Stimulated activated CD4-positive, alpha-beta T cell treated with anti-CD3 and anti-CD28 coated beads, Interleukin-15, amount 100 ng/mL, for 1 hour (primary cell): ENCODE measurements at places on chromosomes 4 and X.

- no peak for DNase-seq
Measured at GRCh38 chrX:13101441-13102139, 57.2 kb upstream of the FAM9C start.

DNA sequence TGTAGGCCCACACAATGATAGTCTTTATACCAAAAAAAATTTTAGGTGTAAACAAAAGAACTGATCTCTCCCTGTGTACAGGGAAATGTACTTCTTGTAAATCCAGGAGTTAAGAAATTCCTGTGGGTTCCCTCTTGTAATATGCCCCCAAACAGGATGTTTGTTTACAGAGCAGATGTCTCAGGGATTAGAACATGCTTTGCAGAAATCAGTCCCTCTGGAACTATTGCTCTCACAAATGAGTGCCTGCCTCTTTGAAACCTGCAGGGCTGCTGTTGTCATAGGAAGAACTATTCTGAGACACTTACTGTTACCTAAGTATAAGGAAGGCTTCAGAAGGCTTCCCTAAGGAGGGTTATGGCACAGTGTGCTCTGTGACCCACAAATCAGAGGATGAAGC is 35.6 kb downstream of the PAK3 start:
- DNase-seq, result no peak

- DNase-seq, result no peak
Measured at GRCh38 chr4:9771034-9771433, 10.4 kb upstream of the DRD5 start.

DNA sequence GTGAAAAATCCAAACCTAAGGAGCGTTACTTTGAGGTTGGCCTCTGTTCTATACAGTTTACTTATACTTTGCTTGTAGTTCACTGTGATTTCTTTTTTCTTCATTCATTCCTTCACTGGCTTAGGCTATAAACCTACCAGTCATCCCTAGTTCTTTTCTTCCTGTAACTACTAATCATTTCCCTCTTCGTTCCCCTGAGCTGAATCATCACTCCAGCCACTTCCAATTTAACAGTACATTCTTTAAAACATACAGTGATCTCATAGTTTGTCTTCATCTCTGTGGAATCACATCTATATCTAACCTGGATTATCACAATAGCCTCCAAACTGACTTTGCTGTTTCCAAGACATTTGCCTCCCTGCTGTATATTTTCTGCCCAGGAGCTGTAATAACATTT is 25.2 kb upstream of the NPFFR2 start:
- DNase-seq, result no peak

- no peak for DNase-seq
Measured at GRCh38 chrX:153927672-153927921, 1.5 kb upstream of the ARHGAP4 start.

GRCh38 chrX:40922307-40922706 is 162.9 kb upstream of the USP9X start:
- DNase-seq, result no peak

DNA sequence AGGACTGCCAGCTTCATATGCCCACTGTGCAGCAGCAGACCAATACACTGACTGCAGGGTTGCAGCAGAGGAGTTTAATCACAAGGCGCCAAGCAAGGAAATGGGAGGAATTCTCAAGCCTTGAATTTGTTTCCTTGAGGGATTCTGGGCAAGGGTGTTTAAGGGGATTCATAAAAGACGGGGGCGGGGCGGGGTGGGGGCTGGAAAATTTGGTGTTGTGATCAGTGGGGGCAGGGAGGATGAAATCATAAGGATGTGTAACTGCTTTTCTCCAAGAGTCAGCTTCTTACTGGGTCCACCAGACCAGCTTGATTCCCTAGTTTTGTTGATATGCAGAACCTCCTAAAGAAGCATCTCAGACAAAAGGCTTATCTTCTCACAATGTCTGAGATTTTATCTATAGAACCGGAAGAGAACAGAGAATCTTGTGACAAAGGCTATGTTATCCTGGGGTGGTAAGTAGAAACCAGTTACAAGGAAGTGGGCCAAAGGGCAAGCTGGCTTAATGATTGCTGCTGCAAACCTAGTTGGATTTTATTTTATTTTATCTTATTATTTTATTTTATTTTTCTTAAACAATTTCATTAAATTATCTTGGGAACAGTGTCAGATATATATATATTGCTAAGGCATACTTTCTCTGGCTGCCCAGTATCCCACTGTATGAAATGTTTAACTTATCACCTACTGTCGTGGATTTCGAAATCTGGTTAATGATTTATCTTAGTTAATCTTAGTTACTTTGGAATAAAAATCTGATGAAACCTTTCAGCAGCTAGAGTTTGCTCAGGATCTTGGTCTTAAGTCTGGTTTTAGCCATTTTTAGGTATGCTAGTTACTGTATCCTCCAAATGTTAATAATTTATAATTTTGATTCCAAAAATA is 276.4 kb downstream of the RPA4 start:
- DNase-seq, result no peak

- no peak for DNase-seq
Measured at GRCh38 chrX:150163221-150163930, 199.7 kb upstream of the MAMLD1 start.

GRCh38 chrX:153685156-153685536 is 2.6 kb upstream of the SLC6A8 start:
- no peak for DNase-seq

DNA sequence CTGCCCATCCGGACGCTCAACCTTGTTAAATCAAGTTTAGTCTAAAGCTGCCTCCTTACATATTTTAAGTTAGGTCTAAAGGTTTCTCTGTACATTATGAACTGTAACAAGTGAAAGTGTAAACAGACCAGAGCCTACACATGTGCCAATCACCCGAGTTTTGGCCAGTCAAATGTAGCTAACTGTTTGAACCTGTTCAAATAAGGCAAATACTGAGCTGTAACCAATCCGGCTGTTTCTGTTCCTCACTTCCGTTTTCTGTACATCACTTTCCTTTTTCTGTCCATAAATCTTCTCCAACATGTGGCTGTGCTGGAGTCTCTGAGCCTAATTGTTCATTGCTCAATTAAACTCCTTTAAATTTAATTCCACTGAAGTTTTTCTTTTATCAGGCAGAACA is 113.3 kb upstream of the SHISA3 start:
- no peak for DNase-seq

DNA sequence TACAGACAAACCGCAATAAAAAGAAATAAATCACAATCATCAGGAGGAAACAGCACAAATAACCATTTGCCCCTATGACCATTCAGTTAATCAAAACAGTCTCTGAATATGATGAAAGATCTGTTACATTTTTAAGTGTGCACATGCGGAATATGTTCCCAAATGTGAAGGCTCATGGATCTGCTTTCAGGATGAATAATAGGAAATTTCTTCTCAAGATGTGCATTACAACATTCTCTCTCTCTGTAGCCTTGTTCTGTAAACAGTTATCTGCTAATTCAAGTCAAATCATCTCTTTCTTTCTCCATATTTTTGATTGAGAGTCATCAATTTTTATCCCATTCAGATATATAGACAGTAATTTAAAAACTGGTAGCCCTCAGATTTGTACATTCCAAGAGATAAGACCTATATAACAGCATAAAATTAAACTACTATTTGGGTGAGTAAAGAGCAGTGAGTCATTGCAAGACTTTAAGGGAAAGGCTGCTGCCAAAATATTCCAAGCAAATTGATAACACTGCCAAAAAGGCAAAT is 433.9 kb upstream of the ATOH1 start:
- no peak for DNase-seq

- DNase-seq, result no peak
Measured at GRCh38 chrX:103864886-103865534, 33.0 kb upstream of the RAB9B start.

DNA sequence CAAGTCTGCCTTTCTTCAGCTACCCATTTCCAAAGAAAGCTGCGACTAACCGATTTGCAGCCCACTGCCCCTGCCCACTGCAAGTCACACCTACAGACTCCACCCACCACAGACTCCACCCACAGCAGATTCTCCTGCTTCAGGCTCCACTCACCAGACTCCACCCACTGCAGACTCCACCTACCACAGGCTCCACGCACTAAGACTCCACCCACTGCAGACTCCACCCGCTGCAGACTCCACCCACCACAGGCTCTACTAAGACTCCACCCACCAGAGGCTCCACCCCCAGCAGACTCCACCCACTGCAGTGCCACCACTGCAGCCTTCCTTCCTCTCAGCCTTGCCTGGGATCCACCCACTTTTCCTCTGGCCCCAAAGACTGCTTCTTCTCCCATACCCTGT is 41.3 kb downstream of the ABLIM2 start:
- no peak for DNase-seq

DNA sequence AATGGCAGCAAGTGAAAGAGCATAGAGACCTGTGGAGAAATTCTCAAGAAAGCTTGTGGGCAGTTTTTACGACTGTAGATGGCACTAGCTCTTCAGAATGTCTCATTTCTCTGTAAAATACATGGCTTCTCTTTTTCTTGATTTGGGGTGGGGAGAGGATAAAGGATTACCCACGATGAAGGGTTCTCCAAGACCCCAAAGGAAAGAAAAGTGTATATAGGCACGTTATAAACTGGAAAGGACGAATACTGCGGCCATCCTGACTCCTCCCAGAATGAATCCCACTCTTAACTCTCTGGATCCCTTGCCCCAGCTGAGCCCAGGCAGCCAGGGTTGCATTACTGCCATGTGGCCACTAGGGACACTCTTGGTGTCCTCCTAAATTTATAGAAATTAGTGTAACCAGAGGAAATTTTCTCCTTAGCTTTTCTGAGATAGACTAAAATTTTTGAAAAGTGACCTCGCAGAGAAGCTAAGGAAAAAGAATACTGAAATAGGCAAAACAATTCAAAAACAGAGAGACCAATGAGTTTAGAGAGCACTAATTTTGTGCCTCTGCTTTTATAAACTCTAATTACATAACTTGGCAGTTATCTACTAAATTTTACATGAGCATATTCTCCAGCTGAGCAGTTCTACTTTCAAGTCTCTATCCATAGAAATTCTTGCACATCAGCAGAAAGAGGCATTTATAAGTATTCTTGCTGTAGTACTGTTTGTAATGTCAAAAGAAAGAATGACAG is 37.8 kb upstream of the PCDH19 start:
- DNase-seq, result no peak

GRCh38 chr4:159019356-159019755 is 83.5 kb upstream of the RAPGEF2 start:
- no peak for DNase-seq

- peak; percentile 3 for DNase-seq
Measured at GRCh38 chrX:63754136-63754859, 30.7 kb downstream of the ARHGEF9 start.

DNA sequence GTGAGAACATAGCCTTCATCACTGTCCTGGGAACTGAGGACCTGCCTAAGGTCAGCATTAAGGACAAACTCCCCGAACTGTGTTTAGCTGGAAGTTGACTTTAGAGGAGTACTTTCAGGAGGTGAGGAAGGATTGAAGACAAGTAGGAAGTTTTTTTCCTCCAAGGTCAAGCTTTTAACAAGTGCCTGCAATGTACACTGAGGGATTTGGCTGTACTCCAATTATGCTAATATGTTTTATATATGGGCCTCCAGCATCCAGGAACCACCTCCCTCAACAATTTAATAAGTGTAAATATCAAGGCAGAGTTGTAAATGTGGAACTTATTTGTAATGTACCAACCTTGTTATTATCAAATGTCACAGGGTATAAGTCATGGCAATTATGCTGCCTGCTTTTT is 726.2 kb downstream of the RPA4 start:
- no peak for DNase-seq

DNA sequence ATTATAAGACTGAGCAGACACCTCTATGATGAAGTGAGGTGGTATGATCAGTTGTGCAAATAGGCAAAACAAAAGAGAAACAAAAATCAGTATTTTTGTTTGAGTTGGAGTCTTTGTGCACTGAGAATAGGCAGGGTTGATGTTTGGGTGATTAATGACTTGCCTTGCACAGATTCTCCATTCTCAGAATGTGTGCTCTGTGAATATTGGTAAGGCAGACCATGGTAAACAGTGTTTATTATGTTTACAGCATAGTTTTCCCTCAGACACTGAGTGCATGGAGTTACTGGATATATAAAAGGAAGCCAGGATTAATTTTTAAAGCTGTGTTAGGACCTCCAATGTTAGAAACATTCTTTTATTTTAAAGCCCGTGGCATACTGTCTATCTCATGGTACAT is 240.2 kb upstream of the MAGEB16 start:
- DNase-seq, result no peak

- no peak for DNase-seq
Measured at GRCh38 chr4:182533964-182534363, 290.8 kb downstream of the TENM3 start.

DNA sequence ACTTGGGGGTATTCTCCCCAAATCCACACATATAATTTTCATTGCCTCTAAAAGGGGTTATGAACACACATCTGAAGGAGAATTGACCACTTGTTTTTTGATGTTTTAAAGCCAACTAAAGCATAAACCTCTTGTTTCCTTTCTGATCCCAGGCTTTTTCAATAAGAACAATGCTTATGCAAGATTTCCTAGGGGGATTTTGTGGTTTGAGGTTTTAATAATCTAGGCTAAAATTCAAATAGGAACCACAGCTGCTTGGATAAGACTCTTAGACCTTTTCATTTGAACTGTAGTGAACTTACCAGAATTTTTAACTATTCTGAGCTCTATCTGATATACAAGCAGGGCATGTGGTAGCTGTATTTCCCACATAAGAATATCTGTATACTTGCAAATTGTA is 651.1 kb downstream of the ANKRD50 start:
- DNase-seq, result no peak

- no peak for DNase-seq
Measured at GRCh38 chr4:61896634-61897033, 696.5 kb downstream of the ADGRL3 start.

GRCh38 chr4:112563431-112564200 is 47.6 kb upstream of the NEUROG2 start:
- no peak for DNase-seq

- DNase-seq, result peak; percentile 6
Measured at GRCh38 chrX:49230500-49231232, 2.5 kb downstream of the CACNA1F start.

DNA sequence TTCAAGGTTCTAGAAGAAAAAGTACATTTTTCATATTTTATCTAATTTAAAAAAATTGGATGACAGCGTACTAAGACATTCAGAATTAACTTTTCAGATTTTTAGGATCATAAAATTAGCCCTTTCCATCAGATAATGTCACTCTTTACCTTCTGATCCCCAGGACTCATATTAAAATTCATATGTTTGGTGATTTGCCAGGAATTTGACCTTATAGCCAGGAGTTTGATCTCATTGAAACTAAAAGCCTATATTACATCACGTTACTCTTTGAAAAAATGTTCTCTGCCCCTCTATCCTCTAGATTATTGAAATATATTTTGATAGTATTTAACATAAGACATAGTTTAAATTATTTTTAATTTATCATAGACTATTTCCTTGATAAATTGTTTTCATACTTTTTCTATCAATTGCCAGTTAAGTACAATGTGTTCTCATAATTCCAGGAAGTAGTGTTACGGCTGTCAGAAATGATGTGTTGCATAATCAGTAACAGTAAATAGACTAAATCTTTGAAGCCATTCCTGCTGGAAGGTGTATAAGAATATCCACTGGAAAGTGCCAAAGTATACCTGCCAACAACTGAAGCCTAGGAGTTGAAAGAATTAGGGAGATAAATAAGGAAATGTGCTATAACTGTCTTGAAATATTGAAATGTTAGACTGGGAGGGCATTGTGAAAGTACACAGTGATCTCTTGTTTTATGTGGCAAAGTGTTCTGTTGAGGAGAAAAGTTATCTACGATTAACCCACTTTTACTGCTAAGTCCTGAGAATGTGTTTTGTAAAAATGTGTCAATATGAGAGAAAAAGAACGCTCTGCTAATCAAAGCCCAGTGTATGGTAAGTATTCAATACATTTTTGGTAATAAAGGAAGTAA is 32.9 kb upstream of the PDGFC start:
- DNase-seq, result no peak

GRCh38 chrX:76064825-76065224 is 108.0 kb upstream of the PBDC1 start:
- DNase-seq, result no peak
